ENCODE measurements at places on chromosomes 4 and X.

DNA sequence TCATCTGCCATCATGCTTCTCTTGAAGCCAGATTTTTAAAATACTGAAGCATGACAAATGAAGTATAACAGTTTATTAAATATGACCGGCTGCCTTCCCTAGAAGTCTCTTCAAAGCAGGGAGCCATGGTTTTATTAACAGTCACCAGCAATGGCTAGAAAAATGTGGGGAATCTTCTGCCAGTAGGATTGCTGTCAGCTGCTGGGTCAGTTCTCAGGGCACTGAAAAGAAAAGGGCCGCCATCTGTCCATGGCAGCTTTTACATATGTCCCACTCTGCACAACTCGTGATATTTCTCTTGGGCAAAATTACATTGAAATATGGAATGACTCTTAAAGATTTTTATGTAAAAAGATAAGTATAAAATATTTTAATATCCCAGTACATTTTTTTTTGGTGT, 2.8 kb downstream of the CCNG2 start:
- no peak for DNase-seq

DNA sequence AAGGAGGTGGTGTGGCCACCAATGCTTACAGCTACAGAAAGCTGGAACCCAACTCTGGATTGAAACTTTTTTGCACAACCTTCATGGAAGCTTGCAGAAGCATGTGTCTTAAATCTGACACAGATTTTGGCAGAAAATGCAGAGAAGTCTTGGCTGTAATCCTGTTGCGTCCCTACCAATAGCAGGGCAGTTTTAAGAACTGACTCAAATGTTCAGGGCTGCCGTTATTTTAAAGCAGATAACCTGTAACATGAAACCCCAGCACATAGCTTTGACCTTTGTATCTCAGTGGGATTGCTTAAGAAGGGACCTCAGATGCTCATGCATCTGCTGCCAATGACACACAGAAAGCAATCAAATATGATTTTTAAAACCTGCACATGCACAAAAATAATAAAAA, at the start of gene VEGFD:
TSS of gene VEGFD (minus strand) at position 110 of the 400 bp plus-strand sequence. CDS start 467 bp downstream, outside the sequence.
- no peak for DNase-seq

DNA sequence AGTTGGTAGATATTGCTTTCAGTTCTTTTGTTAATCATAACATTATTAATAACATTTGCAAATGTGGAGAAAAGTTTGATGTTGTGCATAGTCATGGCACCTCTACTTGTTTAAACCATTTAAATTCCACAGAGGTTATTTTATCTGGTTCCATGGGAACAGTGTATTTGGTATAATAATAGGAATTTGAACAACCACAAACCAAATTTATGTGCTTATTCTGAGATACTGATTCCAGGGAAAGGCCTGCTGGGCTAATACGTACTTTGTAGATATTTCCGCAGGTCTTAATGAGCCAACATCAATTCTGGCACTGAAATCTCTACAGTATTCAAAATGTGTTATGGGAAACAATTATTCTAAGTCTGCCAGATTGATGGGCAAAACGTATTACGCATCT, 319.0 kb downstream of the DKK2 start:
- DNase-seq = no peak

- no peak for DNase-seq
Measured at GRCh38 chrX:2549876-2550275, 49.1 kb upstream of the DHRSX start.

- no peak for DNase-seq
Measured at GRCh38 chrX:45849261-45849862, 648.7 kb upstream of the DIPK2B start.

Data from substantia nigra (tissue), 51 donors.